Activated naive CD8-positive, alpha-beta T cell treated with anti-CD3 and anti-CD28 coated beads, Interleukin-2, amount 10 ng/mL, durations not matched to agents 7 days and 5 days (primary cell): ENCODE measurements at places on chromosomes 5 and 9. TPM values are rescaled to one million over a fixed set of nuclear protein-coding genes. Genes with fewer than 3 reads are reported as not detected.

AQP3 gene
- 32.0 TPM for total RNA-seq

PCDHB12 gene
- not detected for total RNA-seq

LCP2 gene
- 452 TPM for total RNA-seq

RASGRF2 gene
- 18.8 TPM for total RNA-seq

CLTA gene
- 119 TPM for total RNA-seq

FOXD4L4 gene
- 0.55 TPM for total RNA-seq

AQP7 gene
- total RNA-seq, result not detected

TCF7 gene
- total RNA-seq, result 315 TPM

ACSL6 gene
- total RNA-seq, result 34.6 TPM

SPAAR gene
- not detected for total RNA-seq

CDKN2B gene
- 1.4 TPM for total RNA-seq

SLC34A1 gene
- 2.1 TPM for total RNA-seq

SLC1A3 gene
- total RNA-seq, result 1.9 TPM

PRPF4 gene
- 31.1 TPM for total RNA-seq

DRD1 gene
- not detected for total RNA-seq

PCDHGB7 gene
- not detected for total RNA-seq

LHX6 gene
- not detected for total RNA-seq

ROPN1L gene
- 1.5 TPM for total RNA-seq

GEMIN5 gene
- 15.7 TPM for total RNA-seq

ZFAND5 gene
- 83.3 TPM for total RNA-seq

USP20 gene
- 111 TPM for total RNA-seq

PCA3 gene
- not detected for total RNA-seq

LHX3 gene
- total RNA-seq, result not detected

NOXA1 gene
- total RNA-seq, result 2.8 TPM

MARCOL gene
- total RNA-seq, result not detected

PCDHAC2 gene
- total RNA-seq, result not detected

PCDHB11 gene
- total RNA-seq, result not detected
